ENCODE measurements at places on chromosomes 6 and 20.

DNA sequence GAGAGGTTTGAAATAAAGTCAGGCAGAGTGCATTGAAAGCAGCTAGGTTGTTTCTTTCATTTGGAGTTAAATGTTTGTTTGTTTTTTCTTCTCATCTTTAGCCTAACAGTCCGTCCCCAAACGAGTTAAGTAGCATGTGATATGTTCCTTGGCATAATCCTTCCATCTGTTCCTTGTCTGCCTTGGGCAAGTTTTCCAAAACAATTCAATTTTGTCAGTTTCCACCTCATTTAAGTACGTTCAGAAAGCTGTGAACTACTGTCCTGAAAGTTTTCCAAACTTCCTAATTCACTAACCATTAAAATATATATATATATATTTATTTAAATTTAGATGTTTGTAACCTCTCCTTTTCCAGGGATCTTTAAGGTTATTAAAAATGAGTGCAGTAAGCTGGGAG lies 61.8 kb upstream of the HDAC2 start:
- DNase-seq = no peak

DNA sequence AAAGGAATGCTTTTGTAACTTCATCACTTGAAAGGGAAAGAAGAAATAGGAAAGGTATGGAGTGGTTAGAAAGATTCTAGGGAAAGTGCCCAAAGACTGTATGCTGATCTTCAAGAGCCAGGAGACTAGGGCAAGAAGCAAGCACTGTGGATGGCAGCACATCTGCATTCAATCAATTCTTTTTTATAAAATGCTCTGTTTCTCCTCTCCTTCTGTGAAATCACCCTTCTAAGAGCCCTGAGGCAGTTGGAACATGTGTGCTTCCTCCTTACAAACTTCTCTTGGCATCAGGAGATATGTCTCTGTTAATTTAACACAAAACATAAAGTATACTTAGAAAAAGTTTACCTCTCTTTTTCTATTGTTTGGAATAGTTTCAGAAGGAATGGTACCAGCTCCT lies 1162.2 kb upstream of the GJE1 start:
- no peak for DNase-seq

GRCh38 chr6:155439376-155439775 lies 16.3 kb downstream of the NOX3 start:
- DNase-seq = no peak

- no peak for DNase-seq
Observed at GRCh38 chr6:81950877-81951276, 198.4 kb upstream of the TENT5A start.

DNA sequence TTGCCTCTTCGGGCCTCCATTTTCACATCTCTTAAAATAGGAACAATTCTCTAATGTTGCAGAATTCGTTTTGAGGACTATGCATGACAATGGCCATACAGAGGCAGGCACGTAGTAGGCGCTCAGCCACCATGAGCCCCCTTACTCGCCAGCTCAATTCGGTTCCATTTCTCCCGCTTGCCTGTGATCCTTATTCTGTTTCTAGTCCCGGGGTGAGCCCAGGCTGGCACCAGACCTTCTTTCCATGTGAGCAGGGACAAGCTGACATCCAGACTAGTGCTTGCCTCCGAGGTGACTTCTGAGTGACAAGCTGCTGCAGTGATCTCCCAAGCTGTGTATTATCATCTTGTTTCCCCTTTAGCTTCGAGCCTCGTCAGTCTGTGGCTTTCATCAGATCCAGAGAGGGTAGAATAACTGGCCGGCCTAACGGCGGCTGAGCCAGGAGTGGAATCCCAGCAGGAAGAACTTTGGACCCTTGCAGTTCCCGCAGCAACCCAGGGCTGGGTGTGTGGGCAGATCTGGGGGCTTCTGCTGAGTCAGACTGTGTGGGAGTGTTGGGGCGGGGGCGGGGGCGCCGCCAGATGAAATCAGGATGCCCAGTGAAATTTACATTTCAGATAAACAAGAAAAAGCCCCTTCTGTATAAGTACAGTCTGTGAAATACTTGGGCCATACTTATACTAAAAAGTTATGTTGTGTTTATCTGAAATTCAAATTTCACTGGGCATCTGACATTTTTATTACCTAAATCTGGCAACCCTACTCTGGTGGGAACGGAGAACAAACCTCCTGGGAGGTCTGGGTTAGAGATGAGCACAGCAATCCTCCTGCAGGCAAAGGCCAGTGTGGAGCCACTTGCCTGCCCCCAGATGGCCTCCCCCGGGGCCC lies 10.9 kb downstream of the BANF2 start:
- no peak for DNase-seq

DNA sequence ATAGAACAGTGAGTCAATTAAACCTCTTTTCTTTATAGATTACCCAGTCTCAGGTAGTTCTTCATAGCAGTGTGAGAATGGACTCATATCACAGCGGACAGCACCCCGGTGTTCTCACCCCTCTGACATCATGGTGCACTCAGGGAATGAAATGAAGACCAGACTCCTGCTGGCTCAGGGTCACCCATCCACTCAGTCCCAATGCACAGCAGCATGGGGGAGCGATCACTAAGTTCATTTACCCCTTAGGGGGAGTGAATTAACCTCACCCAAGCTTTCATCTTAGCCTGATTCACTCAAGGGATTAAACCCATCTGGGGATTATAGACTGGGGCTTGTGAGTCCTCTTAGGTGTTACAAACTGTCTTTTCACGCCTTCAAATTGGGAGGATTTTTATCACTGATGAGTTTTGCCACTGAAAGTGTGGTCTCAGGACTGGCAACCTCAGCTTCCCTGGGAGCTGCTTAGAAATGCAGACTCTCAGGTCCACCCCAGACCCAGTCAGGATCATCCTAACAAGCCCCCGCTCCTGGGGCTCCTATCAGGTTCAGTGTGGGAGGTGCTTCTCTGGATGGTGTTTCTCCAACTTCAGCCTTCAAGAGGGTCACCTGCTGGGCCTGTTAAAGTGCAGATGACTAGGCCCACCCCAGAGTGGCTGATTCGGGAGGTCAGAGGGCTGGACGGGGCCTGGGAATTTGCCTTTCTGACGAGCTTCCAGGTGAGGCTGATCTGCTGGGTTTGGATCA lies 44.3 kb upstream of the FRMD1 start:
- no peak for DNase-seq

DNA sequence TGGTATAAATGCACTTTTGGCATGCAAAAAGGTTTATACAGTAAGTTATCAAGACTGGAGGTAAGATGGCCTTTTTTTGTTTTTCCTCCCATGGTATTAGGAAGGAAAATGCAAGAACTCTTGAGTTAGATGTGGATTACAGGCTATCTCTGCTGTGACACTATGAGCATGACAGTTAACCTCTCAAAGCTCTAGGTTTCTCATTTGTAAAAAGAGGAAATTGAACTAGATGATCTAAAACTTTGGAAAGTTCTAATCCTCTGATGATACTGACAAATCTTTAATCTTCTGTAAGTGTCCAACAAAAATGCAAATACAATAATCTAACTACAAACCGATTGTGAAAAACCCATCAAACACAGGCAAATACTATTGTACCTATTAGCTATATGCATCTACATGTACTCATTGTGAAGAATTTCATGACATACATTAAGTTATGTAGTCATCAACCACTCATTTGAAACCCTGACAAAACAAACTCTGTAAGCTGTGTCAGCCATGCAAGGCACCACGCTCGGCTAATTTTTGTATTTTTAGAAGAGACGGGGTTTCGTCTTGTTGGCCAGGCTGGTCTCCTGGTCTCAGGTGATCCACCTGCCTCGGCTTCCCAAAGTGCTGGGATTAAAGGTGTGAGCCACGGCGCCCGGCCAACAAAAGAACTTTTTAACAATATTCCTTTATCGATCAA lies 4.2 kb downstream of the CDK19 start:
- DNase-seq = no peak

DNA sequence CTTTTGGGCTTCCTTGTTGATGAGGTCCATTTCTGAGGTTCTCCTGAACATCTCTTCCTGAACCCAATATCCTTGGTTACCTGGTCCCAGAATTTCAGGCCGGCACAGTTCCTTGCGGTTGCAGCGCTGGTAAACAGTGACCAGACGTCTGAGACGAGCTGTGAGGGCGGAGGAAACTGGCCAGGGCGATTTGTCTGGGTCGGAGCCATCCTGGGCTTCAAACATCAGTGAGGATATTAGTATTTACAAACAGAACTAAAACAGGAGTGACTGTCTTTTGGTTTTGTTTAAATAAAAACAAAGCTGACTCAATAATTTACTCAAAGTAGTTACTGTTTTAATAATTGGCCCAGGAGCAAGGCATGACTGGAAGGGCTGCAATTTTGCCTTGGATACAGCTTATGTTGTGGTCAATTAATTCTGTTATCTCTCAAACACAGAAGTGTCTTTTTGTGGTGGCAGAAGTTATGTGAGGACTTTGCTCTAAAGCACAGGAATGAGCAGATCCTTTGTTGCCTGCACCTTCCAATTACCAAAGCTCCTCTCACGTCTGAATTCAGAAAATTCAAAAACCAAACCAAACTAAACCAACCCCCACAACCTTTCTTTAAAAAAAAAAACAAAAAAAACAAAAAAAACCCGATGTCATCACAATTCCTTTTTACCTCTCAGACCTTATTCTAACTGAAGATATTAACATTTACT lies 58.7 kb upstream of the EMILIN3 start:
- no peak for DNase-seq

GRCh38 chr20:24769878-24770627 lies 179.0 kb upstream of the CST7 start:
- no peak for DNase-seq

DNA sequence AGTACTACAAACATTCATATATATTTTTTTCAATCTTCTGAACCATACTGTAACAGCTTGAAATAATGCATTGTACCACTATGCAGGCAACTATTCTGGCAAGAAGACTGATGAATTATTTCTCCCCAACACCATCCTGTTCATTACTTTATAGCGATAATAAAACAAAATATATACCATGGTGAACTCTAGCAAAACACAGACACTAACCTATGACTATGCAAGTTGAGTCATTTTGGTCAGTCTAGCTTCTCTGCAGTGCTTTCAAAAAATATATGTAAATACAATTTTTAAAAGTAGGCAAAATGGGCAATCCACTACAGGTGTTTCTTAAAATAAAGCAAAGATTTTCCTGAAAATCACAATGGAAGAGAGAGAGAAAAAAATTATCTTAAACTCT lies 20.3 kb downstream of the PHIP start:
- no peak for DNase-seq

Measured in CD4-positive, alpha-beta T cell treated with Interleukin-12 subunit alpha and Interleukin-12 subunit beta, for 1 hour (primary cell).